ENCODE measurements at places on chromosomes 12 and 14.

GRCh38 chr12:117491711-117492110 is 130.3 kb upstream of the NOS1 start:
- DNase-seq = no peak

DNA sequence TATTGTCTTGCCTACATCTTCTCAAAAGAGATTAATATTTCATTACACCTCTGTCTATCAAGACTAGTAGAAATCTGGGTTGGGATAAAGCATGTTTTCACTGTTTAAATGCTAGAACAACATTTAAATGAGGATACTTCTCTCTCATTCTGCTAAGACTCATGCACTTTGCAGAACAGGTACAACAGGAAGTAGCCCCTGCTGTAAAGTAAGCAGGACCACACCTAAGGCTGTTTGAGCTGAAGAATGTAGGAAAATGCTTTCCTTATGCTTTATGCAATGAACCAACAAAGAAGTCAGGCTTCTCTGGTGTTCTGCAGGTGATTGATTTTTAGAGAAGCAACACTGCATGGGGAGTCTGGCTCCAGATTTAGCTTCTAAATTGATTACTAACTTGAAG is 89.4 kb downstream of the PAX9 start:
- no peak for DNase-seq

GRCh38 chr12:110639336-110640141 is 25.6 kb downstream of the TCTN1 start:
- no peak for DNase-seq

DNA sequence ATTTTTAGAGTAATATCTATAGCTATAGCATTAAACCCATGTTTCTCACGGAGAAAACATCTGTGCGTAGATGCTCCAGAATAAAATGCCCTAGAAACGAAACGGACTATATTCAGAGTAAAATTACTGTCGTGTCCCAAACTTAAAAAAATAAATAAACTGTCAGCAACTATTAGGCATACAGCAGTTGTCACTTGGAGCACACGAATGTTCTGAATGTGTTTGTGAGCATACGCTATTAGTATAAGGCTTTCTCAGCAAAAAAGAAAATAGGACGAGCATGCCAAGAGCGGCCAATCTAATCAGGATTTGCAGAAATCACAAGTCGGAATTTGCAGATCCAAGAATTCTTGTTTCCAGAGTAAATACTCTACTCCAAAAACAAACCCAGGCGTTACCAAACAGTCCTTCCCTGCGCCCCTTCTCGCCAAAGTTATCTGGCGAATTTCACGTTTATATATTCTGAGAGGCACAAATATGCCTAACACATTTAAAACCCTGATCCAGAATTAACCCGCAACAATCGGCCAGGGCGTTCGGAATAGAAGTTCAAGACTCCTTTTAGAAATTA is 836 bp downstream of the PTPN21 start:
- DNase-seq = peak; percentile 50

GRCh38 chr12:94318181-94318580 is 141.5 kb downstream of the CEP83 start:
- no peak for DNase-seq

DNA sequence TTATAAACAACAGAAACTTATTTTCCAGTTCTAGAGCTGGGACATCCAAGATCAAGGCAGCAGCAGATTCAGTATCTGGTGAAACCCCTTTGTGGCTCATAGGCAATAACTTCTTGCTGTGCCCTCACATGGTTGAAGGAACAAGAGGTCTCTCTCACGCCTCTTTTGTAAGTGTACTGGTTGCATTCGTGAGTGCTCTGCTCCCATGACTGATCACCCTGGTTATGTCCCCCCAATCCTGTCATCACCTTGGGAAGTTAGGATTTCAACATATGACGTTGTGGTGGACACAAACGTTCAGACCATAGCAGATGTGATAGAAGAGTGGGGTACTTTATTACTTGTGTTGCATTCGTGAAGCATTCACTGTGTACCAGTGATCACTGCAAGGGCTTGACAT is 184.0 kb downstream of the SRGAP1 start:
- DNase-seq = no peak

DNA sequence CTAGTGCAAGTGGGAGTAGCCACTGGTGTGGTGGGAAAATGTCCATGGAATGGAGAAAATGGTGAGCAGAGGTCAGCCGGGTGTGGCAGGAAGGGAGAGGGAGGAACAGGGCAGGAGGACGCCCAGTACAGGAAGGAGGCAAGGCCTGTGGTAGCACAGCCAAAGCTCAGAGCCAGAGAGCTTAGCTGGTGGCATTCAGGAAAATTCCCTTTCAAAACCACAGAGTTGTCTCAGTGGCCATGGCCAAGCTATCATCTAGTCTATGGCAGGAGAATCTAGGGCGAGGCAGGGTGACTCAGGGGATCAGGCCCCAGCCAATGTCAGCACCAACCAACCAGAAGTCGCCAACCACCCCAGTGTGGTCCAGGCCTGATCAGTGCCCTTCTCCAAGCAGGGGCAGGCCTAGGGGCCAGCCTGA is 67.7 kb upstream of the DDX11 start:
- no peak for DNase-seq

GRCh38 chr12:111434680-111435338 is 29.1 kb downstream of the SH2B3 start:
- DNase-seq = peak; percentile 57

- DNase-seq = no peak
Measured at GRCh38 chr14:87149583-87150354, 843.2 kb downstream of the GALC start.

GRCh38 chr12:7512553-7512952 is 9.0 kb upstream of the CD163 start:
- DNase-seq = no peak

GRCh38 chr12:31961137-31961536 is 1.9 kb downstream of the RESF1 start:
- no peak for DNase-seq

DNA sequence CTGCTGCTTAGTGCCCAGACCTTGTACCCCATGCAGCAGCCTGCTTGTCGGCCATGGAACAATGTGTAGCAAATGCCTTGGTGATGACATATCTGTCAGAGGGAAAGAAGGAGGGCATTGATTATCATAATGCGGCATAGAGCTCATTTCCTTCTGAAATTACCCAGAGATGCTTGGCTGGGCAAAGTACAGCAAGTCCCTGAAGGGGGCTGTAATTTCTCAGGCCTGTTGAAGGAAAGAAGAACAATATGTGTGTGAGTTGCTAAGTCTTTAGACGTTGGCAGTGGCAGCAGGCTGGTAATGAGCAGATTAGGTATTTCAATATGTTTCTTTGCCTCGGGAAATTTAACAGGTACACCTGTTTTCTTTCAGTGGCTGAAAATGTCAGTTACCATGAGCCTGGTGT is 128.6 kb downstream of the CRADD start:
- no peak for DNase-seq

GRCh38 chr12:61750604-61751003 is 509.6 kb upstream of the USP15 start:
- DNase-seq = no peak

DNA sequence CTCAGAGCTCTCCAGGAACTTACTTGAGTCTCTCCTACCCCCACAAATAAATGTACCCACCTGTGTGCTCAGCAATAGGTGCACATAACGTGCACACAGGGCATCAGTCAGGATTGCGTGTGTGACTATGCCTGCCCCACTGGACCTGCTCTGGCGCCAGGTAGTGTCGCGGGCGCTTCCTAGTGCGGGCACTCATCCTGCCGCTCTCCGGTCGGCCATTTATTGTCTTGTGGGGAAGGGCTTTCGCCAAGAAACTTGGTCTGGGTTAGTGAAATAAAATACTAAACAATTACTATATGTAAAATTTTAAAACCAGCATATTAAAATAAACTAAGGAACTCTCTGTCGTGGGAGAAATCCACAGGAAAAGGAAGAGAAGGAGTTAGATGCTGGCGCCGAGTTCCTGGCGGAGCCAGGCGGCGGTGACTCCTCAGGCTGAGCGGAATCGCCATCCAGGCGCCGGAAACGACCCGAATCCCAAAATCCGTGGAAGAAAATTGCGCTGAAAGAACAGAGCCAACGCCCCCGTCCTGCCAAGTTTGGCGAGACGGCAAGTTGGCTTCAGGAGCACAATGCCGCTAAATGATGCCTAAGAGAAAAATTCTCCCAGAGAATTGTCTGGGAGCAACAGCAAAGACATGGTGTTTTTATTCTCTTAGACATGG is 7.9 kb upstream of the HOXC13 start:
- no peak for DNase-seq

DNA sequence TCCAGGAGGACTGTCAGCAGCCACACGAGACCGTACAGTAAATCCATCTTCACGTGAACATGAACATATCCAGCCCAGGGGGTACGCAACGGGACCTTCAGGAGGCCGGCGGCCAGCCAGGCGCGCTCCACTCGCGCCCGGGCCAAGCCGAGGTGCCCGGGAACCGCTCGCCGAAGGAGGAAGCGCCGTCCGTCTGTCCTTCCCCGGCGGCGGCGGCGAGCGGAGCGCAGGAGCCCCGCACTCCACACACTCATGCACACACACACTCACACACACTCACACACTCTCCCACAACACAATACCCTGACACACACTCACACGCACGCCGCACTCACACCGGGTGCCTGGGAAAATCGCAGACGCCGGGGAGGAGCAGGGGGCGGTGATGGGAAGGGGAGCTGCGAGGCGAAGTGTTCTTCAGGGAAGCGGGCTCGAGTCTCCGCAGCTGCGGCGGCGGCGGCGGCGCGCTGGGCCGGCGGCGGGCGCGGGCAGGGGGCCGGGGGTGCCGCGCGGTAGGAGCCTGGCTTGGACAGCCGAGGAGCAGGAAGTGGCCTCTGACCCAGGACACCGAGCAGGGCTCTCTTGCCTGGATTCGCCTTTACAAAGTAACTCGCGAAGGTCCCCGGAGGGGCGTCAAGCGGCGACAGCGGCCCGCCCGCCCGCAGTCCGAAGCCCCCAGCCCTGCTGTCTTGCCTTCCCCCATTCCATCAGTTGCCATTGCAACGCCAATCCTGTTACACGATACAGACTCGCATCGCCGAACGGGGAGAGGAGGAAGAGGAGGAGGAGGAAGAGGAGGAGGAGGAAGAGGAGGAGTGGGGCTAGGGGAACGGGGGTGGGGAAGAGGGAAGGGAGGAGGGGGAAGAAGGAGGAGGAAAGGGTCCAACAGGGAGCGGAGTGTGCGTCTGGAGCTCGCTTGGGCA is 601 bp downstream of the MDGA2 start:
- no peak for DNase-seq

- no peak for DNase-seq
Measured at GRCh38 chr12:43480591-43480990, 71.4 kb downstream of the ADAMTS20 start.

- no peak for DNase-seq
Measured at GRCh38 chr12:110775997-110776396, 33.3 kb upstream of the PPP1CC start.

GRCh38 chr12:14995583-14996425 is 23.0 kb downstream of the PDE6H start:
- DNase-seq = peak; percentile 76

DNA sequence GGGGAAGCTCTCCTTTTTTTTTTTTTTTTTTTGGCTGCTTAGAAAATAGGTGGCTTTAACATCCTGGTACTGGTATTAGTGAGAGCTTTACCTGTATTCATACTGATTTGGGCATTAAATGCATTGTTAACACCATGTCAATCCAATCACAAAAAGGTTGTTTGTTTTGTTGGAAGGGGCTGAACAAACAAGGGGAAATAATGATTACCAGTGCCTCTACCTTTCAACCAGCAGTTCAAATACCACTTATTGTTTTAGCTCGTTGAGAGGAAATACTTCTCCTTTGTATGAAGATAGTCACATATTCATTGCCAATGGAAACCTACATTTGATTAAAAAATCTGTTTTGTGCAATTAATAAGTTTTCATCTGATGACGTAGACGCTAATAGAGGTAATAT is 72.9 kb downstream of the MIPOL1 start:
- no peak for DNase-seq

DNA sequence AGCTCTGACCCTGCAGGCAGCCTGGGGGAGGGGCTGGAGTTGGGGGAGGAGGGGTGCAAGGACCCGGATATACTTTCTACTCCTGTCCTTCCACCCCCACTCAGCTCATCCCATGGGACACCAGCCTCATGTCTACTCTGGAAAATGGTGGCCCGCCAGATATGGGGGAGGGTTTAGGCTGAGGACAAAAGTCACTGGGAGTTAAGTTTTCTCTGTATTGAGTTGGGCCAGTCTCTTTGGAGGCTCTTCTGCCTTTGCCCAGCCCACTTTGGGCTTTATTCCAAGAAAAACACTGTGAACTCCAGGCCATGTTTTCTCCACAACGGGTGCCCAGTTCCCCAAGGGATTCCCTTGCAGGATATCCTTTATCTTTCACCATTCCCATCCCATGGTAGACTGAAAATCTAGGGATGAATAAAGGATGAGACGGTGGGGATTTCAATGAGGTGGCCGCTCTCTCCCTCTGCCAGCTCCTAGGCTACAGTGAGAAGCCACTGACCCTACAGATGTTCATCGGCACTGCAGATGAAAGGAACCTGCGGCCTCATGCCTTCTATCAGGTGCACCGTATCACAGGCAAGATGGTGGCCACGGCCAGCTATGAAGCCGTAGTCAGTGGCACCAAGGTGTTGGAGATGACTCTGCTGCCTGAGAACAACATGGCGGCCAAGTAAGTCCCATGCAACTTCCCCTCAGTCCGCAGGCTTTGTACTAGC is 4.9 kb downstream of the NFATC4 start:
- no peak for DNase-seq

- no peak for DNase-seq
Measured at GRCh38 chr12:99648183-99648582, 630 bp downstream of the GARIN6 start.

DNA sequence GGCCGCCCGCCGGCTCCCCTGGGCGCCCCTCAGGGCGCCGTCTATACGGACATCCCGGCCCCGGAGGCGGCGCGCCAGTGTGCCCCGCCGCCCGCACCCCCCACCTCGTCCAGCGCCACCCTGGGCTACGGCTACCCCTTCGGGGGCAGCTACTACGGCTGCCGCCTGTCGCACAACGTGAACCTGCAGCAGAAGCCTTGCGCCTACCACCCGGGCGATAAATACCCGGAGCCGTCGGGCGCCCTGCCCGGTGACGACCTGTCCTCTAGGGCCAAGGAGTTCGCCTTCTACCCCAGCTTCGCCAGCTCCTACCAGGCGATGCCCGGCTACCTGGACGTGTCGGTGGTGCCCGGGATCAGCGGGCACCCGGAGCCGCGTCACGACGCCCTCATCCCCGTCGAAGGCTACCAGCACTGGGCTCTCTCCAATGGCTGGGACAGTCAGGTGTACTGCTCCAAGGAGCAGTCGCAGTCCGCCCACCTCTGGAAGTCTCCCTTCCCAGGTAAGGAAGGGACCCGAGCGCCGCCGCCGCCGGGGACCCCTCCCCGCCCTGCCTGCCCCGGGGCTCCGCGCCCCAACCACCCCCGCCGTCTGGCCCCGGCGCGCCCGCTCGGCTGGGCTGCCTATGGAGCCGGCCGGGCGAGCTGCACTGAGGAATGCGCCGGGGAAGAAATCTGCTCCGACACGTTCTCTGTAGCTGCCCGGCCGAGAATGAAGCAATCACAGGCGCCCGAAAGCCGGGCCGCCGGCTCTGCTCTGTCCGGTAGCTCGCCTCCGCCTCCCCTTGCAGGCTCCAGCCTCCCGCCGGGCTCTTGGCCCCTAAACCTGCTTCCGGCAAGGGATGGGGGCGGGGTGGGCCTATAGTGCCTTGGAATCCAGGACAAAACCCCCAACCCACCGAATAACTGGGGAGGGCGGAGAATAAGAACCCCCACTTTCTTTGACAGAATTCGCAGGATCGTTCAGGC is 794 bp downstream of the HOXC13 start:
- no peak for DNase-seq
